ENCODE measurements at places on chromosomes 6 and 20.

DNA sequence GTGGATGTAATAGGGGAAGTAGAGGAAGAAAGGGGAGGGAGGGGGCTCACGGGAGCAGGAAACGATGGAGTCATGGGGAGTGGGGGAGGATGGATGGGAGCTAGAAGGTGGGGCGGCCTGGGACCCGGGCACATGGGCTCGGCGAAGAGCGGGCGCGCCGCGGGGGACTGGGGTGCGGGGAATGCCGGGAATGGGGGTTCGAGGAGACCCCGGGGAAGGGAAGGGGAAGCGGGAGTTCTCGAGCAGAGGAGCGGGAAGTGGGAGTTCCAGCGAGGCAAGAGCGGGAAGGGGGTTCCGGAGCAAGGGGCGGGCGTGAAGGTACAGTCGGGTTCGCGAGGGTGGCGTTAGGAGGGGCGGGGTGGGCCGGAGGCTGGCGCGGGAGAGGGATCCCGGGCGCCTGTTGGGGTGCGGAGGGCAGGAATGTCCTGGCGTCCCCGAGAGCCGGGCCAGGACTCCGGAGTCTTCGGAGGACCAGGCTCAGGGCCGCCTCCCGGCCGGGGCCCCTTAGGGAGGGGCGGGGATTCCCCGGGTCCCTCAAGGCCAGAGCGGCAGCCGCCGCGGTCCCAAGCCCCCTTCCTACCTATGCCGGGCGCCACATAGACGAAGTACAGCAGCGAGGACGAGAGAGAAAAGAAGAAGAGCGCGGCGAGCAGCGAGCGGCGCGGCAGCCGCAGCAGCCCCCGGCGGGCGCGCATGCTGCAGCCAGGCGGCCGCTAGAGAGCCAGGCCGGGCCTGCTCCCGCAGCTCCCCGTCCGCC is 504 bp downstream of the B4GALT5 start:
- DNase-seq, result no peak

- DNase-seq, result no peak
Measured at GRCh38 chr6:131761762-131762067, 46.1 kb upstream of the ENPP1 start.

DNA sequence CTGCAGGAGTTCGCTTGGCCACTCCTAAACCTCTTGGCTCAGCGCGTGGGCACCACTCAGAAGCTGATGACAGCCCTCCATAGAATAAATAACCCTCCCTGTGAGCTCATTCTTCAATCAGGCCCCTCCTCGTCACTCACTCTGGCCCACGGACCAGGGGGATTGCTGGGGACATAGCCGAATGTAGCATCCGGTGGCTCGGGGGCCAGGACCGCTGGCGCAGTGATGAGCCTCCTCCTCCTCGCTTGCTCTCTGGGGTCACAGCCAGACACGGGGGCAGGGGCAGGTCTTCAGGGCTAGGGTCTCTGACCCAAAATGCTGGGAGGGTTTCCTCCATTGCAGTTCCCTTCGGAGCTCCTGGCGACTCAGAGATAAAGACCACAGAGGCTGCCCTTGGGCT is 79.9 kb downstream of the TFAP2C start:
- DNase-seq, result no peak

GRCh38 chr20:62133864-62134263 is 9.3 kb downstream of the PSMA7 start:
- no peak for DNase-seq

- DNase-seq, result no peak
Measured at GRCh38 chr6:149324428-149324827, 6.9 kb downstream of the TAB2 start.

DNA sequence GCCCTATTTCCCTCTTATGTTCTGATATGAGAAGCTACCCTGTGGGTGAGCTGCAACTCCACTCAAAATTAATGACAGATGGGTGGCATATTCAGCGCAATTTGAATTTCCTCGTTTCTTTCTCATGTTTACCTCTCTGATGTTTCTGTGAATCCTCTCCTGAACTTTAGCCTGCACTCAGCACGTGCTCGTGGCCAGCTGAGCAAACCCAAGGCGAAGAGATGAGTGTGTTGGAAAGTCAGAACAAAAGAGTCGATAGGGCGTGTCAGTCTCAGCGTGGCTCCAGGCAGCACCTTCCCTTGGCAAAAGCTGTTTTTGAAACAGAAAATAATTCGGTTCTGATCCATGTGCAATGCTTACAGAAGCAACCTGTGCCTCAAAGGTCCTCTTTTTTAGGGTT is 226.1 kb upstream of the GMDS start:
- DNase-seq, result no peak

All from activated CD8-positive, alpha-beta memory T cell treated with anti-CD3 and anti-CD28 coated beads for 48 hours (primary cell).